ENCODE measurements at places on chromosomes 3 and 15. TPM values are rescaled to one million over a fixed set of nuclear protein-coding genes. Genes with fewer than 3 reads are reported as not detected.

Gene SSUH2
- 1.8 TPM for polyA plus RNA-seq

GRCh38 chr3:42852441-42852840 is 23.2 kb downstream of the CYP8B1 start:
- DNase-seq, result no peak

DNA sequence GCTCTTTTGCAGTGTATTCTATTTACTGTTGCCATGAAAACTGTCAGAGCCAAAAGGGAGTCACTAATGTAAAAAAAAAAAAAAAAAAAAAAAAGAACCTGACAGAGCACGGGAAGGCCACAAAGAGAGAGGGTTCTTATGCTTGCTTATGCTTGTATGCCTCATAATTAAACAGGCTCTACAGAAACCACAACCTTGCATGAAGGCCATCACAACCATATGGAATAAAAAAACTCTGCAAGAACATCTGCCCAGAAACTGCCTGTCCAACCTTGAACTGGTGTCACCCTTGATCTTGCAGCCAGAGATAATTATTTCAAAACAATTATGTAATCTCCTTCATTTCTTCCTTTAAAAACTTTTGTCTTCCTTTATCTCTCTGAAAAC is 50.1 kb downstream of the CFAP20DC start:
- no peak for DNase-seq

DNA sequence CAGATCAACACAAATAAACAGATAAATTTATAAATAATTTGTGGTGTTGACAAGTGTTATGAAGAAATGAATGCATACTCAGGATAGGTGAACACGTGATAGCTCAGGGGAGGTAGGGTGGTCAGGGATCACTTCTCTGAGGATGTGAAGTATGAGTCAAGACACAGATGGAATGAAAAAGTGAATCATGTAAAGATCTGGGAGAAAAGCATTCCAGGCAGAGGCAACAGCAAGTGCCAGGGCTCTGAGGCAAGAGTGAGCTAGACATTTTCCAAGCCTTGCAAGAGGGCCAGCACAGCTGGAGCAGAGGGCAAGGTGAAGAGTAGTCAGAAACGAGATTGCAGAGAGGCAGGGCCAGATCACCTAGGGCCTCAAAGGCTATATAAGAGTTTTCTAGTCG is 177.8 kb downstream of the WNT5A start:
- DNase-seq, result no peak

- DNase-seq, result no peak
Measured at GRCh38 chr3:172539273-172539672, 16.0 kb upstream of the TNFSF10 start.

GRCh38 chr3:187211532-187212195 is 14.4 kb downstream of the RTP1 start:
- DNase-seq, result no peak

Gene SLC51B
- not detected for polyA plus RNA-seq

GRCh38 chr15:68770216-68770615 is 50.5 kb downstream of the ANP32A start:
- DNase-seq, result no peak

DNA sequence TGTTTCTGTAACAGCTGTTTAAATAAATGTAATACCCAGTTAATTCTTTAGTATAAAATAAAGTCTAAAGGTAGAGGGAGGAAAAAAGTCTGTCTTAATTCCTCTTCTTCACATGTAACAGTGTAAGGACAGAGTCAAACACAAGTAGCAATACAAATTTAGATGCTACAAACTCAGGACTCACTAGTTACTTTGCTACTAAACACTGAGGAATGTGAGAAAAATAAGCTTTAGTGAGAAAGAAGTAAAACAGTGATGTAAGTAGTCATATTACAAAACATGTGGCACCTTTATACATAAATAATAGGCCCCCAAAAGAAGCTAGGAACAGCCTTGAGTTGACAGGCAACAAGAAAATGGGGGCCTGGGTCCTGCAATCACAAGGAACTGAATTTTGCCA is 113.0 kb downstream of the TBC1D5 start:
- DNase-seq, result no peak

GRCh38 chr3:129534428-129535027 is 6.1 kb downstream of the RHO start:
- no peak for DNase-seq

GRCh38 chr15:98547741-98548138 is 100.6 kb upstream of the IGF1R start:
- DNase-seq, result peak; percentile 72

DNA sequence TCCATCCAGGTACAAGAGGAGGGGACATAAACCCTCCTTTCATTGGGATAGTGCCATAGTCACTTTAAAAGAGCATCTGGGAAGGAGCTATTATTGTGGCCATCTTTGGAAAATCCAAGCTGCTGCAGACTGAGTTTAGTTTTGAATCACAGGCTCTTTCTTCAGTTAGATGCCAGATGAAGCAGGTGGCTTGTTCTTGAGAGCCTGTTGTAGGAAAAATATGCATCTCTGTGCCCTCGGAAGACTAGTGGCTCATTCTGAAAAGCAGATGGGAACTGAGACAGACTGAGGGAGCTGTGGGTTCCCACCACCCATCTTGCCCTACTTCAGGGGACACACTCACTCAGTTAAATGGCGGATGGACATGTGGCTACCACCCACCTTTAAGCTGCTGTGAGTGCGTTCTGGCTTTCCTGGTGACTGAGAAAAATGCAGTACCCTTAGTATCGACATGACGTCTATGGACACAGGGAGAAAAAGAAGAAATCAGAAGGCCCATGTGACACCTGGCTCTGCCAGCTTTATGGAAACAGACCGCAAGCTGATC is 50.2 kb downstream of the RARB start:
- DNase-seq, result no peak

GRCh38 chr15:62950462-62950931 is 92.0 kb upstream of the TPM1 start:
- DNase-seq, result no peak

Gene UBAP1L
- 1.4 TPM for polyA plus RNA-seq

Gene GPR176
- polyA plus RNA-seq, result 1.8 TPM

Gene CLDN16
- 0.05 TPM for polyA plus RNA-seq

Gene CILP
- 1.3 TPM for polyA plus RNA-seq

Gene MYLK
- 27.3 TPM for polyA plus RNA-seq

GRCh38 chr3:123635217-123635616 is 50.4 kb upstream of the HACD2 start:
- no peak for DNase-seq

- DNase-seq, result no peak
Measured at GRCh38 chr15:56371495-56372147, 6.4 kb downstream of the TEX9 start.

DNA sequence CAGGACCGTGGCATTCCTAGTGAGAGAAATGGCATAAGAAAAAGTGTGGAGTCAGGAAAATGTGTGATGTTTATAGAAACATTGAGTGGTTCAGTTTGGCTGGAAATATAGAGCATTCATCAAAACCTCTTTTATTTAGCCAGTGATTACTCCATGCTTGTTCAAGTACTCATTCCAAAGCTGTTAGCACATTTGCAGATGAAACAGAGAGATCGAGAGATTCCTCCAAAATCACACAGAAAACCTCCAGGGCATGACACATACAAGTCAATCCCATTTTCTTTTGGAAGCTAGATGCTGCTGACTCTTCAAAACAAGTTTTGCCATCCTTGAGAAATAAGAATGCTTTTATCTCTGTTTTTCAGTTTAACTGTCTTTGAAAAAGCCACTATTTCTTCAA is 11.5 kb upstream of the MB21D2 start:
- DNase-seq, result no peak

Gene FURIN
- polyA plus RNA-seq, result 60.1 TPM

DNA sequence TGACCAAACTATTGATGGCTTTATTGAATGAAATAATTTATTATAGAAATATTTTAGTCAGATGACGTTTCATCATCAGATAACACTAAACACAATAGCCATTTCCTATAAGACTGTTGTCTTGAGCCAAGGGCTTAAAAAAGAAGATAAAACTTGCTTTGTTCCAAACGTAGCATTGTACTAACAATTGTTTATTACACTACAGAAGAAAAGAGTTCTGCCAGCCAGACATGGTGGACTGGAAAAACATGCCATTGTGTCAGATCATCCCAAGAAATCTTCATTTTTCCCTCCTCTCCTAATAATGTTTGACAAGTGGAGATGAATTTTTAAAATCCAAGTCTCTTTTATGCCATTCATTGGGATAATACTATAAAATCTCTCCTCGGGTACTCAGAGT is 203.3 kb downstream of the CDIN1 start:
- DNase-seq, result no peak

All from right cardiac atrium (tissue), 5 donors.